ENCODE measurements at places on chromosomes 7 and 10.

DNA sequence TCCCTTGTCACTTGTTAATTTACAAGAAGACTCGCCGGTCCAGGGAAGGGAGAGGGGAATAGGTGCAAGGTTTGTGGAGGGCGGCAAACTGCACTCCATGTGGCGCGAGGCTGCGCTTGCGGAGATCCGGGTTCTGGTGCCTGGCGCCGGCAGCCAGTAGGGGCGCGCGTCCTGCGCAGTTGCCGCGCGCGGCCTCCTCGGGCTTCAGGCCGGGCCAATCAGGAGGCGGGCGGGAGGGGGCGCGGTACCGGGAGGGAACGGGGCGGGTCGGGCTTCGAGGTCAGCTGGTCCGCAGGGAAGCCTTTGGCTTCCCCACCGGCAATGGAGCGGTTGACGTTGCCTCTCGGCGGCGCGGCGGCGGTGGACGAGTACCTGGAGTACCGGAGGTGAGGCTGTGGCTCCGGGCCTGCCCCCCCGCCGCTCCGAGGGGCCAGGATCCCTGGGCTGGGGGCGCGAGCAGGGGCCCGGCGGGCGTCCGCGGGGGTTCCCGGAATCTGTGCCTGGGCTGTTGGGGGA, at the start of gene FAM221A:
FAM221A (plus strand) TSS at position 302 of the 516 bp plus-strand sequence; CDS start at position 322, 20 bp downstream.
- peak; percentile 88 for DNase-seq

DNA sequence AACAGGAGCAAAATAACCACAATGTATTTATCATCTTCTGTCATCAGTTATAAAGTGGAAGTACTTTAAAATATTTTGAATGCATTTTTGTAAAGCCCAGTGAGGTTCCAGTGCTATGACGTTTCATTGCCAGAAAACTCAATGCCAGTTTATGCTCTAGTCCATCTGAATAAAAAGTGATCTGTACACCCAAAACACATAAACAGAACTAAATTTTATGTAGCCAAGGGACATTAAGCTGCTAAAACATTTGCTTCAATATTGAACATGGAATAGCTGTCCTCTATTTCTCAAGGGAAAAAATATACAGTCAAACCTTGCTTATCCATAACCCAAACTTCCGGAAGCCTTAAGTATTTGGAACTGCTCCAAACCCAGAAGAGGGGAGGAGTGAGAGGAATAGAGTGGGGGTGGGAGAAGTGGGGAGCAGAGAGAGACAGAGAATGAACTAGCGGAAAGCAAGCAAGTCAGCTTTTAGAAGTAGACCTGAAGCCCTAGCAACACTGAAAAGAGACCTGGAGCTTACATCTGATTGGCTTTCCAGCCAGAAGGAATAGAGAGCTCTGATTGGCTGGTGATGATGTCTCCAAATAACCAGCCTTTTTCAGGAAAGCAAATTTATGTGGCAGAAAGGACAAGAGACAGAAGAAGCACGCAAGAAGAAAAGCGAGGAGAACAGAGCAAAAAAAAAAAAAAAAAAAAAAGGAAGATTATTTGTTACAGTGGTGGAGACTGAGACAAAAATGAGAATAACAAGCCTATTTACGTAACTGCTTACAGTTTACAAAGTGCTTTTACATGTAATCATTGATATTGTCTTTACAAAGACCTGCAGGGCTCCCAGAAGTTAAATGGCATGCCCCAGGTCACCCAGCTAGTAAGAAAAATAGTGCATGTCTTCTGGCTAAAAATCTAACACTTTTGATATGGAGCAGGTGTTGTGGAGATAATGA, 196.0 kb downstream of the RNLS start:
- peak; percentile 58 for DNase-seq

GRCh38 chr10:92591550-92592022, 1.3 kb upstream of the KIF11 start:
- DNase-seq = peak; percentile 86

DNA sequence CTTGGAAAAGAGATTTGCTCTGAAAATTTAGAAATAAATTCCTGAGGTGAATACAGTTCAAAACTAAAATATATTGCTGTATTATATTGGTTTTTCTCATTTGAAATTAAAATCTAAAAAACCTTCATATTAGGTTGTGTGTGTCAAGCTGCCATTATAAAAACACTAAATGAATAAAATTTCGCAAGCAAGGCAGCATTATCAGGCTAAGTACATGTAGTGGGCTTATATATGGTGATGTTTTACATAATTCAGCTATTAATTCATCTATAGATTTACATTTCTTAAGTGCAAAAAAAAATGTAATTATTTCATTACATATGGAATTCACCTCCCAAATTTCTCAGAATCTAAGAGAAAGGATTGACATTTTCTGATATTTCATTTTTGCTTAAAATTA, 5.3 kb downstream of the MEOX2 start:
- DNase-seq = no peak

GRCh38 chr10:99532687-99533495, at the start of gene NKX2-3:
TSS of gene NKX2-3 (plus strand) at chr10:99532942. CDS start at chr10:99533132, 190 bp downstream.
- peak; percentile 78 for DNase-seq

DNA sequence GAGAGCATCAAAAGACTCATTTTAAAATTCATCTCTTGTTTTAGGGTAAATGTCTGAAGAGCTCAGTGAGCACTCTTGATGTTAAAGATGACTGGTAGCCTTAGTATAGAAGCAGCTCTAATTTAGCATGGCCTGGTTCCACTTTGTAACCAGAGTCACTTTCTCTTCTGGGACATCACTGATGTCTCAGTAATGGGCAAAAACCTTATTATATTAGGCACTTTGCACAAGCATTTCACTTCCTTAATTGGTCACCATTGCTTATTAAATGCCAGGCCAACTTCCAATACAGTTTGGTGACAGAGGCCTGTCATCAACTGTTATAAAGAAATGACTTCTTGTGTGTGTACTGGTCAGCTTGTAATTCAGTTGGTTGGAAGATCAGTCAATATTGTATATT, 53.0 kb downstream of the STEAP1B start:
- peak; percentile 18 for DNase-seq

DNA sequence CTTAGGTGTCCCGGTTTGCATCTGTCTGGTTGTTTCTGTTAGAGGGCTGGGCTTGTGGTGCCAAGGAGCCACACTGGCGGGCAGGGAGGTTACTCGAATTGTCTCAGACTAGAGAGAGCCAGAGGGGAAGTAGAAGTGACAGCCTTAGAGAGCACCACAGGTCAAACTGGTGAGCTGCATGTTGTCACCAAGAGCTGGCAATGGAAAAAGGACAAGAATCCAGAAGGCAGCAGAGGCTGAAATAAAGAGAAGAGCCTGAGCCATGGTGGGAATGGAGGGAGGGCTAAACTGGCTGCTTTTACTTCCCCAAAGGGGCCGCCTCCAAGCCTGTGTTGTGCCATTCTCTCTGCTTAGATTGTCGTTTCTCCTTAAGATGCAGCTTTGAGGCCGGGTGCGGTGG, 31.1 kb upstream of the RHBDD2 start:
- DNase-seq = no peak

DNA sequence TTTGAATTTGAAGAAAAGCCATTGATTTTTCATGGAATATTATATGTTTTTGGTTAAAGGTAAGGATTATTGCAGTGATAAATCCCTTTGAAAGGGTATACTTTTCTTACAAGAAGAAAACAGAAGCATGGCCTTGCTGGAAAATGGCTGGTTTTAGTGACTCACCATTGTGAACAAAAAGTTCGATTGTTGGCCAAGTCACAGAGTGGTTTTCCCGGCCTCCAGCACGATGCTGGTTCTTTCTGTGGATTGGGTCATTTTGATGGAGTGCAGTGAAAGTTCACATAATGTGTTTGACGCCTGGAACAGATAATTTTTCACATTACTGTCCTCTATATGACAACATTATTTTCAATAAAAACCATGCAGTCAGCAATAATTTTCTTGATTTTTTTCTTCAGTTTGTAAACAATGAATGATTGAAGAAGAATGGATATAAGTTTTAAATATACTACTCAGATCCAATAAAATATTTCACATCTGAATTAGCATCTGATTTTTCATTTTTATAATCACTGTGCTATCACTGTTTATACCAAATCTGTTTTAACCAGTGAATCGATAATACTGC, 60.9 kb downstream of the RBM20 start:
- no peak for DNase-seq

DNA sequence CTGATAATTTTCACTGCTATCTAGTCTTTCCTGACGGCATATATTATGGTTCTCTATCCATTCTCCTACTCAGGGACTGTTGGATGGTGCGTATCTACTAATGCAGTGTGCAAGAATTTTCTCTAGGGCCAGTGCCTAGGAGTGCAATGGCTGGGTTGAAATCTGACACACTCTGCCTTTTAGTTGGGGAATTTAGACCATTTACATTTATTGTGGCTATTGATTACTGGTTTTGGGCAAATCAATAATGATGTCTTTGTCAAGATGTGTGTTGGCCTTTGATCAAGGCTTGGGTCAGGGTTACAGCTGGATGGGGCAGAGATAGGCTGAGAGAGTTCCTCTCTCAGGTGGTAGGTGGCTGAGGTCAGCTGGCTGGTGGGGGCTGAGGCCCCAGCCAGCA, 21.8 kb downstream of the NPTX2 start:
- DNase-seq = no peak

DNA sequence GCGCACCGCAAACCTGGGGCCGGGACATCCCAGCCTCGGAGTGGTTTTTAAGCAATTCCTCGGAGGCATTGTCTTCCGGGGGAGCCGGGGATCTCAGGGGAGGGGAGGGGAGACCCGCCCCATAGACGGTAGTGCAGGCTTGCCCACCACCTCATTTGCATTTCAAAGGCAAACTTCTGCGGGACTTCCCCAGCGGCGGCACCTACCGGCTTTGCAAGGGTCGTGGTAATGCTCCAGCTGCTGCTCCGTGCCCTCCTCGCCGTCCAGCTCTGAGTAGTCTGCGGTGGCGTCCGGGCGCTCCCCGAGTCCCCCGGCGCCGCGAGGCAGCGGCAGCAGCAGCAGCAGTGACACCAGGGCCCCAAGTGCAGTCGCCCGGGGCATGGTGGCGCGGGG, 425 bp downstream of the TLL2 start:
- DNase-seq = peak; percentile 66

DNA sequence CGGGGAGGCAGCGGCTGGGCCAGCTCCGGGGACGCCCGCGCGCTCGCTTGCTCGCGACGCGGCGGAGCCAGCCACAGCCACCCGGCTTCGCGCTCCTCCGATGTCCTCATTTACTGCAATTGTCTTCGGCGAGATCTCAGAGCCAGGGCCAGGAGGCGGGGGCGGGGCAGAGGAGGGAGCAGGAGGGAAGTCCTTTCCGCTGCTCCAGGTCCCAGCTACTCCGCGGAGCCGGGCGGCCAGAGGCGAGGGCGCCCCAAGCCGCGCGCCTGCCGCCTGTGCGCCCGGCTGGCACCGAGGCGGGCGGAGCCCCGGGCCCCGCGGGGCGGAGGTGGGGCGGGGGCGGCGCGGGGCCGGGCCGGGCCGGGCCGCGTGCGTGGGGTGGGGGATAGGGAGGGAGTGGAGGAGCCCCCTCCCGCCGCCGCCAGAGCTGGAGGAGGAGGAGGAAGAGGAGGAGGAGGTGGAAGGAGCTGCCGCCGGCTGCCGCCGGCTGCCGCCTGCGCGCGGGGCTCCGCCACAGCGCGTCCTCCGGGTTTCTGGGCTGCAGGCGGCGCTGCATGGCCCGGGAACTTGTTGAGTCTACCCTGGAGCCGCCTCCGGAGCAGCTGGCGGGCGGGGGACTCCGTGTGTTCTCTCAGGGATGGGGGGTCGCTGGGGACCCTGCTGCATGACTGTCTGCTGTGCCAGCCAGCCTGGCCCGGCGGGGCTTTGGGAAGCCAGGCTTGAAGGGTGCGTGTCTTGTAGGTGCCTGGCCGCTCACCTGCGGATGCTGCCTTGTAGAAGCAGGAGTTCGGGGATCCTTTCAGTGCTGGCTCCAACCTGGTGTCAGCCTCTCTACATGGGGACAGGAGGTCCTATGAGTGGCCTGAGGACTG, at the start of gene INSYN2A:
INSYN2A (minus strand) TSS at position 310 of the 872 bp plus-strand sequence. CDS start 20,196 bp downstream, outside the sequence.
- DNase-seq = peak; percentile 25

GRCh38 chr10:128694168-128694850, 568.1 kb upstream of the MKI67 start:
- DNase-seq = no peak

- DNase-seq = no peak
Observed at GRCh38 chr7:1151653-1152425, 8.2 kb downstream of the ZFAND2A start.

GRCh38 chr7:41890631-41891274, 187.9 kb upstream of the INHBA start:
- no peak for DNase-seq

DNA sequence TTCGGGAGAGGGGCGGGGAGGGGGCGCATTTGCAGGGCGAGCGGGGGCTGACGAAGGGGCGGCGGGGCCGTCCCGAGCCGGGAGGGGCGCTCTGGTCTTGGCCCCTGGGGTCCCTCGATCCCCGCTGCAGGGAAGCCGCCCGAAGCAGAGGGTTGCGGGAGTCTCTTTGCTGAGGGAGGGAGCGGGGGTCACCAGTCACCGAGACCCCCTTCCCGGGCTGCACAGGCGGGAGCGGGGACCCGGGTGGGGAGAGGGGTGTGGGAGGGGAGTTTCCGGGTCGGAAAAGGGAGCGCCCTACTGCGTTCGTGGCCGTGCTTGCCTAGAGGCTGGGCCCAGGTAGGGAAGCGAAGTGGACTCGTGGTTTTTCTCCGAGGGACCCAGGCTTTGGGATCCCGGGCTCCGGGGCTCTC, 422 bp downstream of the AP1S1 start:
- no peak for DNase-seq

- DNase-seq = no peak
Observed at GRCh38 chr7:24879291-24879690, 100.7 kb downstream of the OSBPL3 start.

GRCh38 chr10:14820775-14821154, 17.1 kb downstream of the CDNF start:
- DNase-seq = no peak

- no peak for DNase-seq
Observed at GRCh38 chr10:5013385-5013784, 9.7 kb upstream of the AKR1C2 start.

GRCh38 chr7:49346195-49346899, 422.0 kb downstream of the CDC14C start:
- no peak for DNase-seq

- no peak for DNase-seq
Observed at GRCh38 chr10:8225187-8225586, 170.7 kb downstream of the GATA3 start.

DNA sequence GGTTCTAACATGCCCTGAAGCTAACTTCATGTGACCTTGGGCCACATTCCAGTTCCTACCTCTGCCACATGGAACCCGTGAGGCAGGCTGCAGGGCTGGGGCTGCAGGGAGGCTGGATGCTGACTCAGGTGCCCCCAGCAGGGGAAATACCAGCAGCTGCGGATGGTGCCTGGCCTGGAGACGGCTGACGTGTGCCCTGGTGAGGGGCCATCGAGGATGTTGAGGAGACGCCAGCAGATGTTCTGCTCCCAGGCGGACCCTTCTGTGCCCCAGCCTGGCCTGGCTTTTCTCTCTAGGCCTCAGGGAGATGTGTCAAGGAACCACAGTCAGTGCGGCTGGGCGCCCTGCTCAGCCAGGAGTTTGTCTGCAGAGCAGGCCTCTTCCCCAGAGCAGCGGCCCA, 8.8 kb downstream of the BAG3 start:
- no peak for DNase-seq

- DNase-seq = no peak
Observed at GRCh38 chr7:106012935-106013439, 49.9 kb downstream of the CDHR3 start.

DNA sequence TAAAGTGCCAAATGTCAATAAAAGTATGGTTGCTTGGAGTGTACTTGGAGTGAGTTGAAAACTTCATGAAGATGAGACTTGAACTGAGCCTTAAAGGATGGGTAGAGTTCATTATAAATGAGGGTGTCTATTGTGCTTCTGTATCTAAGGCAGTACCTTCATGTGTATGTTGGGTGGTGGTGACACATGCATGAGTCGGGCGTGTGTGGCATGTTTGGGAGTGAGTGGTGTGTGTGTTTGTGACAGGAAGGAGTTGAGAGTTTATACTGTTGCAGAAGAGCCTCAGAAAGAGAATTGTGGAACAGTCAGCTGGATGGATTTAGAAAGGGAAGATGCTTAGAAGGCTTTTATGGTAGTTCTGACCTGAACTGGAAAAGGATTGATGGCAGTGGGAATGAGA, 6.0 kb upstream of the ZRANB1 start:
- no peak for DNase-seq
